ENCODE measurements at places on chromosomes 12 and 14. TPM values are rescaled to one million over a fixed set of nuclear protein-coding genes. Genes with fewer than 3 reads are reported as not detected.

The ANO6 gene
- 19.2 TPM for total RNA-seq

The CNTN1 gene
- 369 TPM for total RNA-seq

The NEK9 gene
- total RNA-seq, result 67.4 TPM

The LRRC23 gene
- 18.1 TPM for total RNA-seq

The TMEM119 gene
- total RNA-seq, result 14.9 TPM

The IQSEC3 gene
- 97.7 TPM for total RNA-seq

The PLEKHG3 gene
- total RNA-seq, result 95.5 TPM

The MYO1H gene
- total RNA-seq, result not detected

The CMA1 gene
- total RNA-seq, result not detected

Data from dorsolateral prefrontal cortex (tissue), 122 donors.